ENCODE measurements at places on chromosomes 3 and 15.

- DNase-seq: no peak
Measured at GRCh38 chr15:50968353-50968752, 59.9 kb downstream of the AP4E1 start.

- peak; percentile 22 for DNase-seq
Measured at GRCh38 chr15:72902245-72902918, 118.8 kb upstream of the ADPGK start.

GRCh38 chr15:71111181-71111565, 4.1 kb upstream of the THSD4 start:
- no peak for DNase-seq

DNA sequence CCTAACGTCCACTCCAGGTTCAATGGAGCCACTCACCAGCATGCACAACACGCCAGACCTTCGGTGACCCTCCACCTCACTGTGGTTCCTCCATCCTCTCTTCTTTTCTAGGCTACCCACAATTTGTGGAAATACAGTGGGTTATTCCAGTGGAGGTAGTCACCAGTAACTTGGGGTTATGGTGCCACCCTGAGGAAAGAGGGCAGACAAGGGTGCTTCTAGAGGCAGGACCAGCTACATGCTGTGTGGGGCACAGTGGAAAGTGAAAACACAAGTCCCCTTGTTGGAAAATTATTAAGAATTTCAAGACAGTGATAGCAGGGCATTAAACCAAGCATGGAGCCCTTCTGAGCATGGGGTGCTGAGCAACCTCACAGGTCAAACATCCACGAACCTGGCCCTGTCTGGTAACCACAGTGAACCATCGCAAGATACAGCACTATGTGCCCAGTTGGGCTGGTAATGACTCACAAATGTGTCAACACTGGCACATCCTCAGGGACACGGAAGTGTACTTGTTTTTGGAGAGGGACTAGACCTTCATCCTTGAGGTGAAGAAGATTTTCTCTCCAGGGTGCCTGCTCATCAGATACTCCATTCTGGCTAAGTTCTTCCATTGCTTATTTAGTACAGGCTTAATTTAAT, 166.7 kb downstream of the STT3B start:
- no peak for DNase-seq

DNA sequence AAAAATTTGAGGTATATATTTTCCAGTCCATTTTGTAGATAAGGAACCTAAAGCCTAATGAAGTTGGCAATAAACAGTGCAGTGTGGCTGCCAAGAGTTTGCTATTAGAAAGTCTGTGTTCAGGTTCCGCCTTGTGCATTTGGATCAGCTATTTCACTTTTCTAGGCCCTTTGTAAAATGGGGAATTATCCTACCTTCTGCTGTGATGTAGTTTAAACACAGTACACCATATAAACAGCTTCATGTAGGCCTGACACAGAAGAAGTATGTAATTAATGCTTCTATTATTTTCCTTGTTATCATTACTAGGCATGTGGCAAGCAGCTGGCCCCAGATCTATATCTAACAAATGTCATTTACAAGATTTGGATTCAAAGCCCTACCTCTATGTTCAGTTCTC, 456.3 kb downstream of the GABRG3 start:
- DNase-seq: no peak

DNA sequence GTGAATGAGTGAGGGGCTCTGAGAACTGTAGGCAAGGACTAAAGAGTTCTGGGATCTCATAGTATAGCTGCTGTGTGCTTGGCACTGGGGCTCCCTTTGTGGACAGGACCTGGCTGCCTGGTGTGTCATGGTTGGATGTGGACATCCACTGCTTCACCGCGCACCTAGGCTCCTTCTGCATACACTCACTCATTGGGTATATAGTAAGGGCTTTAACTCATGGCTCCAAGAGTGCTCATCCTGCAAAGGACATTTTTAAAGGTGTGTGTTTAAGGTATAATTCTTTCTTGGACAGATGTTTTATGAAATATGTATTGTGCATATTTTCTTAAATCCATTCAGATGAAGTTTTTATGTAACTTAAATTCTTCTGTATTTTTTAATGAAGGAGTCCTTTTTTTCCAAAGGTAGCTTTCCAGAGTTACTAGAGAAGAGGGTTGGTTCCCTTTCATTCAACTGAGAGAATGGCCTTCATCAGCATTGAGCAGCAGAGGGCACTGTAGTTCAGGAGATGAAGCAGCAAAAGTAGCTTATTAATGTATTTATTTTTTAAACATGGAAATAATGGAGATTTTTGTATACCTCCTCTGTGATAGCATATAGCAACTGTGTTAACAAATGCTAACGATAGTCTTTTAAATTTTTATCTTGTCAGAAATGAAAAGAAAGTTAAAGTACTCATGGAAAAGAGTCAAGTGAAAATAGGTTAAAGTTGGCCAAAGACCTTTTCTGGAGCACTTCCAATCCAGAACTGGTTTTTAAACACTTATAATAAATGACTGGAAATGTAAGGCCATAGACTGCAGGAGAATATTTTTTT, 25.2 kb downstream of the OXNAD1 start:
- DNase-seq: peak; percentile 61

GRCh38 chr15:49830391-49830790, 209.5 kb downstream of the DTWD1 start:
- DNase-seq: no peak

GRCh38 chr15:95439922-95440376, 890.6 kb upstream of the NR2F2 start:
- DNase-seq: no peak

DNA sequence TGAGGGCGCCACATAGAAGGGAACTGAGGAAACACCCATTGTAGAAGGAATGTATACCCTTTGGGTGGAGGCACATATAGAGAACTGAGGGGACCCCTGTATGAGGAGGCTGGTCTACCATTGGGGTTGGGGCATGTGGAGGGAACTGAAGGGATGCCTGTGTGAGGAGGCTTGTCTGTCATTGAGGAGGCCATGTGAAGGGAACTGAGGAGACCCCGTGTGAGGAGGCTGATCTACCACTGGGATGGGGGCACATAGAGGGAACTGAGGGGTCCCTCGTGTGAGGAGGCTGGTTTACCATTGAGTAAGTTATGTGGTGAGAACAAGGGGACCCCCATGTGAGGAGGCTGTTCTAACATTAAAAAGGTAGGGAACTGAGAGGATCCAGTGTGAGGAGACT, 156.1 kb downstream of the FBLN2 start:
- DNase-seq: no peak

- DNase-seq: no peak
Measured at GRCh38 chr3:187098923-187099512, 40.3 kb downstream of the RPL39L start.

GRCh38 chr15:60901647-60902046, 327.5 kb downstream of the RORA start:
- no peak for DNase-seq

DNA sequence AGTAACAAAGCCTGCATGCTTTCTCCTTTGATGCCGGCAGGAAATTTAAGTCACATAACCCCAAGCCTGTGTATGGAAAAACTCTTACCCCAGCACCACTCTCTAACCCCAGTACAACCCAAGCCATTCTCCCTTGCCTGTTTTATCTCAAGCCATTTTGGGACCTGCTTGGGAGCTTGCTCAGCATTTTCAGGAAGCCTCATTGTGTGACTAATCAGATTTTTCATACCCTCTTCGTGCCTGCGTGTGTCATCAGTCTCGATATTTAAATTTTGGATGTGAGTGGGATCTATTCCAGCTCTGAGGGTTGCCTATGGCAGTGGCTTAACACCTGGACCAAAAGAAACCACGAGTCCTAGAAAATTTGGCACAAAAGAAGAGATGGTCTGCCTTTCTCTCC, 426.2 kb downstream of the SQOR start:
- no peak for DNase-seq

GRCh38 chr3:87924485-87924884, 134.3 kb downstream of the CGGBP1 start:
- no peak for DNase-seq

DNA sequence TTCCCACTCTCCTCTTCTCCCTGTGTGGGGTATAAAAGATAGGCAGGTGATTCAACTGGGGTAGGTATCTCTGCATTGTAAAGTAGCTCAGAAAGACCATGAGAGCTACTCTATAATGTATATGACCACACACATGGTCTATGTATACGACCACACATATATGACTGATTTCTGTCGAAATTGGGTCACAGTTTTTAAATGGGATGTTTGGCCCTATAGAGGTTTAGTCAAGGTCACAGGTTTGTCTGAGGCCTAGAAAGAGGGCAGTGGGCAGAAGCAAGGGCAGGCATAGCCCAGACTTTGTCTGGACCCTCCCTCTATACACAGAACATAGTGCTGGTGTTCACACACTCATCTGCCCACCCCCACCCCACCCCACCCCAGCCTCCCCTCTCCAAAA, 4.4 kb downstream of the LAMP3 start:
- DNase-seq: no peak

DNA sequence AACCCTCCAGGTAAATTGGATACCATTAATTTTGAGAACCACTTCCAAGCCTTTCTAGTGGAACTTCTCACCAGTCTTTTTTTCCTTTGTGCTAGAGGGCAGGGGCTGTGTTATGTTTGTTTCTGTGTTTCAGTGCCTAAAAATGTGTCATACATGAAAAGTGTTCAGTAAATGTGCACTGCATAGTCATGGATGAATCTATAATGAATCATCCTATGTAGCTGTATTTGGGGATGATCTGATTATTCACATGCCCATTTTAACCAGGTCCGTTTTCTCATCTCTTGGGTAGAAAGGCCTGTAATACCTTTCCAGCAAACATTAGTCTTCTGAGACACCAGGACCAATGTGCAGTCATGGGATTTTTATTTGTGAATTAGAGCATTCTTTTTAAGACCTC, 583.0 kb upstream of the GOLIM4 start:
- DNase-seq: no peak

- no peak for DNase-seq
Measured at GRCh38 chr3:144114767-144115166, 143.1 kb downstream of the DIPK2A start.

DNA sequence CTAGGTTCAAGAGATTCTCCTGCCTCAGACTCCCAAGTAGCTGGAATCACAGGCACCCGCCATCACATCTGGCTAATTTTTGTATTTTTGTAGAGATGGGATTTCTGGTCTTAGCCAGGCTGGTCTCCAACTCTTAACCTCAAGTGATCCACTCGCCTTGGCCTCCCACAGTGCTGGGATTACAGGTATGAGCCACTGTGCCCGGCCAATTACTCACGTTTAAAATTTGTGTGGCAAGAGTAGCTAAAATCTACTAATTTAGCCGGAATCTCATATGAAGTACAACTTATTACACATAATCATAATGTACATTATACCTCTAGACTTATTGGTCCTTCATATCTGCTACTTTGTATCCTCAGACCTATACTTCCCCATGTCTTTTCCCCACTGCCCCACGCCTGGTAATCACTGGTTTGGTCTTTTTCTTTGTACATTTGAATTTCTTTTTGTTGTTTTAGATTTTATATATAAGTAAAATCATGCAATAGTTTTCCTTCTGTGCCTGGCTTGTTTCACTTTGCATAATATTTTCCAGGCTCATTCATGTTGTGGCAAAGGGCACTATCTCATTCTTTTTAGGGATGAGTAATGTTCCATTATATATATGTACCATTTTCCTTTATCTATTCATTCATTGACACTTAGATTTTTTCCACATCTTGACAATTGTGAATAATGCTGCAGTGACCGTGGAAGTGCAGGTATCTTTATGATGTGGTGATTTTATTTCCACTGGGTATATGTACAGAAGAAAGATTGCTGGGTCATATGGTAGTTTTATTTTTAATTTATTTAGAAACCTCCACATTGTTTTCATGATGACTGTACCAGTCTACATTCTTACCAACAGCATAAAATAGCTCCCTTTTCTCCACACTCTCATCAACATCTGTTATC, 605.0 kb upstream of the CBLB start:
- DNase-seq: no peak

Data from cerebellum (tissue), 4 donors.